ENCODE measurements at places on chromosomes 7 and 10.

DNA sequence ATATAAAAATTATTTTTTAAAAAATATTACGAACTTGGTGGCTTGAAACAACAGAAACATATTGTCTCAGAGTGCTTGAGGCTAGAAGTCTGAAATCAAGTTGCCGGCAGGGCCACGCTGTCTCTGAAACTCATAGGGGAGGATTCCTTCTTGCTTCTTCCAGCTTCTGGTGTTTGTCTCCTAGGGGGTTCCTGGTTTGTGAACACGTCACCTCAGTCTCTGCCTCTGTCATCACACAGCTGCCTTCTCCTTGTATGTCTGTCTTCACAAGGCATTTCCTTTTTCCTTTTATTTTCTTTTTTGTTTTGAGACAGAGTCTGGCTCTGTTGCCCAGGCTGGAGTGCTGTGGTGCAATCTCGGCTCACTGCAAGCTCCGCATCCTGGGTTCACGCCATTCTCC lies 12.7 kb upstream of the SNX8 start:
- no peak for DNase-seq

- DNase-seq = no peak
Measured at GRCh38 chr7:99679032-99679399, 780 bp downstream of the CYP3A5 start.

DNA sequence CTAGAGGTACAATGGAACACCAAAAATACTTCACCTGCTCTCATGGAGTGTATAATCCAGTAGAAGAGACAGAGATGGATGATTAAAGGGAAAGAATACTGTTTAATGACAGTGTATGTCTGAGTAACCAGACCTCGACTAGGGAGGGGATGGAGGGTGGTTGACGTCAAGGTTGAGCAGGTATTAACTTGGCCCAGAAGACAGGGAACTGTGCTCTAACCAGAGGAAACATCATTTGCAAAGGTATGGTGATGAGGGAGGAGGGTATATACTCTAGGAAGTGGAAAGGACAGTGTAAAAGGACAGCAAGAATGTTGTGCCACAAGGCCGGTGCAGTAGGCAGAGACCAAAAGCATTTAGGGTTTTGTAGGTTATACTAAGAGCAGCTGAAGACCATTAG lies 2.9 kb downstream of the MIOS start:
- DNase-seq = no peak

DNA sequence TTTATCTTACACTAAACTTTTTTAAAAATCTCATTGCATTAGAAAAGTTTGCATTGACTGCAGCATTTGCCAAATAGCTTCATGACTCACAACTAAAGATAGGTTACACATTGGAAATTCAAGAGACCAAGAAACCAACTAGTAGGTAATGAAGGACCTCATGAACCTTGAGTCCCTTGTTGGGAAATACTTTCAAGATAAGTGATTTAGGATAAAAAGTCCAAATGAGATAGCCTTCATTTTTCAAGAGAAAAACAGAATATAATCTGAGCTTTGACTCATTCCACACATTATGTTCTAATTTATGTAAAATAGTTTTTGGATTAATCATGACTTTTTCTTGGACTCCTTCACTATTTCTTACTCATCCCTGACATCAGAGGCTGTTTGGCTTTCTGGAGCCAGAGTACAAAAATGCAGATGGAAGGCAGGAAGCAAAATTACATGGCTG lies 13.1 kb upstream of the LIPF start:
- no peak for DNase-seq

- no peak for DNase-seq
Measured at GRCh38 chr10:114310346-114310745, 71.3 kb downstream of the VWA2 start.

GRCh38 chr7:3899559-3899991 lies 598.5 kb downstream of the SDK1 start:
- DNase-seq = no peak
